Stimulated activated CD4-positive, alpha-beta T cell treated with anti-CD3 and anti-CD28 coated beads, Interleukin-1b, Interleukin-23, amount 100 ng/mL, for 24 hours (primary cell): ENCODE measurements at places on chromosomes 13 and 19.
A peak's percentile ranks its signal among the peaks of the same experiment; 100 is the strongest.

DNA sequence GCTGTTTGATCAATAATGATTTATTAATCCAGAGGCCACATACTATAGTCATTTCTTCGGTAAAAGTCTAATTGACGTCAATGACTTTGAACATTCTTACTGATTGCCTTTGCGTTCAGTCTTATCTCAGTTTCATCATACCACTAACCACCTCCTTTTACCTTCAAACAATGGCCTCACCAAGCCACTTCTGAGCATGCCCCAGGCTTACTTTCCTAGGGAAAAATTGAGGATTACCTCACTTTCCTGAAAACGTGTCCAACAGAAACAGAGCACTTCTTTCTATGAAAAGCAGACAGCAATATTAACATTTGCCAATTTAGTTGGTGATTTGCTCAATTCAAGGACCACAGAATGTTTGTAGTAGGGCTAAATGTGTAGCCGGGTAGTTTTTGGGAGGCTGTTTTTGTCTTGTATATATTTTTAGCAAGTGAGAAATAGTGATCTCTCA, 157.6 kb downstream of the KLF5 start:
- no peak for DNase-seq

- DNase-seq = no peak
Measured at GRCh38 chr13:20939662-20940061, 37.1 kb upstream of the XPO4 start.

DNA sequence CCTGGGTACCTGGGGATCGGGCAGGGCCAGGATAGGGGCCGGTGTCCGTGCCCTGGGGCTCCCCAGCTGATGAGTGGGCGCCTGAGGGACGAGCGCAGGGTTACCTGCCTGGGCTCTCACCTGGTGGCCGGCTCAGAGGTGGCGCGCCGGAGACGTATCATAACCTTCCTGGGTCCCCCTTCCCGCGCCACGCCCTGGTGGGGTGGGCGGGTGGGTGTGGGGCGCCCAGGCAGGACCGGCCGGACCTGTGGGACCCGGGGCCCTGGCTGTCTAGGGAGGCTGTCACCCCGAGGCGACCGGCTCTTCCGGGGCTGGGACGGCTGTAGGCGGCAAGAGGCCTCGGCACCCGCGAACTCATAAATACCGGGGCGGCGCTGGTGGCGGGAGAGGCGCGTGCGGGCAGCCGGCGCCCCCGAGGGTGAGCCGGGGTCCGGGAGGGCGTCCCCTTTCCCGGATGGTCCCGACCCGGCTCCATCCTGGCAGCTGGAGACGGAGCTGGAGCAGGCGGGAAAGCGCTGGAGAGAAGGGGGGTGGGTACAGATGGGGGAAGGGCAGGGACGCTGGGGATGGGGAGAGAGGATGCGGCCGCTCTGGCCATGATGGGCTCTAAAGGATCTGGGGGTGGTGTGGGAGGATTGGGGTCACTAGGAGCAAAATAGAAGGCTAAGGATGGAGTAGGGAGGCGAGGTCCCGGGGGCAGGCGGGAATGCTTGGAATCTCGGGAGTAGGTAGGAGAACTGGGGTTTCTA, at the start of gene ACP7:
Gene ACP7, plus strand, starts transcription at position 386 of the 749 bp plus-strand sequence. CDS start 902 bp downstream, outside the sequence.
- DNase-seq = no peak

DNA sequence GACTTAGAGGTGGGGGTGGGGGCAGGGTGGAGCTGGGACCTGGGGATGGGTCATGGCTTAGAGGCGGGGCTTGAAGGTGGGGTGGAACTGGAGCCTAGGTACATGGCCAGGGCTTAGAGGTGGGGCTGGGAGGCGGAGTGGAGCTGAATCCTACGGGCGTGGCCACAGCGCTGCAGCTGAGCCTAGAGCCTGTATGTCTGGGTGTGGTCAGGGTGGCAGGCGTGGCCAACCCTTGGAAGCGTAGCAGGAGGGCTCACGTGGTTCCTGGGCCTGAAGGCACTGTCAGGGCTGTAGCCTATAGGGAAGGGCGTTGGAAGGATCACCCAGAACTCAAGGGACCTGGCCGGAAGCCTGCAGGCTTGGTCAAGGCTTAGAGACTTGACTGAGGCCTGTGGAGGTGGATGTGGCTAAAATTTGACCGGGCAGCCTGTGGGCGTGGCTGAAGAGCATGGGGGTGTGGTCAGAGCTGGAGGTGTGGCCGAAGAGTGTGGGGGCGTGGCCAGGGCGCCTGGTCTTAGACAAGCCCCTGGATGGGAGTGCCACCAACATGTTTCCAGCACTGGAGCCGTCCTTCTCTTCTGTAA, 24.3 kb downstream of the COLGALT1 start:
- DNase-seq = no peak

- DNase-seq = no peak
Measured at GRCh38 chr13:102707467-102707866, 12.6 kb upstream of the METTL21C start.

GRCh38 chr13:34467450-34468083, 474.5 kb upstream of the NBEA start:
- no peak for DNase-seq

DNA sequence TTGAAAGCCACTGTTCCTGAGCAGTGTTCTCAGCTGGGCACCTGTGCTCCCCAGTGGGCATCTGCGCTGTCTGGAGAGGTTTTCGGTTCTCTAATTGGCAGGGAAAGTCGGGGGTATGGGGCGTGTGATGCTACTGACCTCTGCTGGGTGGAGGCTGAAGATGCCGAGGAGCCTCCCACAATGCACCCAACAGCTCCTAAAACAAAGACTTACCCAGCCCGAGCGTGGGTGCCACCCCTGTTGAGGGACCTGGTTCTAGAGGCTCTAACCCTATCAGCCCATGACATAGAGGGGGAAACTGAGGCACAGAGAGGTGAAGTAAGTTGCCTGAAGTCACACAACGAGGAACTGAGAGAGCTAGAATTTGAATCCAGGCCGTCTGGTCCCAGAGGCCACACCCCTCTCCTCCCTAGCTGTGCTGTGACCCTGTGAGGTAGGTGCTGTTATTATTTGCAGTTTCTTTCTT, 2.3 kb downstream of the SPACA4 start:
- no peak for DNase-seq

GRCh38 chr19:14515501-14516047, 2.6 kb downstream of the DNAJB1 start:
- no peak for DNase-seq

DNA sequence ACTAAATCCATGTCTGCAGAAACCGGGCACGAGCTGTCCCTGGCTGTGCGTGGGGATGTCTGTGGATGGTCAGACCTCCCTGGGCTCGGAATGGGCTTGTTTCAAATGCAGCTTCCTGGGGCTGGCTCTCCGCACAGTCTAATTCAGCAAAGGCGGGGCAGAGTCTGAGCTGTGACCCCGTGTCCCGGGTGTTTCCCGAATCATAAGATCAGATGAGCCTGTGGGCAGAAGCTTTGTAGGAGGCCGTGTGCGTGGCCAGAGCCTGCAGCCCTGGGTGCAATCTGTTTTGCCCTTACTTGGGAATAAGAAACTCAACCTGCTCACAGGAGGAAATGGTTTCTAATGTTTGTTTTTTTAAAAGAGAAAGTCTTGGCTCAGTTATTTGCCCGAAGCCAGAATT, 13.9 kb upstream of the GNA11 start:
- no peak for DNase-seq

DNA sequence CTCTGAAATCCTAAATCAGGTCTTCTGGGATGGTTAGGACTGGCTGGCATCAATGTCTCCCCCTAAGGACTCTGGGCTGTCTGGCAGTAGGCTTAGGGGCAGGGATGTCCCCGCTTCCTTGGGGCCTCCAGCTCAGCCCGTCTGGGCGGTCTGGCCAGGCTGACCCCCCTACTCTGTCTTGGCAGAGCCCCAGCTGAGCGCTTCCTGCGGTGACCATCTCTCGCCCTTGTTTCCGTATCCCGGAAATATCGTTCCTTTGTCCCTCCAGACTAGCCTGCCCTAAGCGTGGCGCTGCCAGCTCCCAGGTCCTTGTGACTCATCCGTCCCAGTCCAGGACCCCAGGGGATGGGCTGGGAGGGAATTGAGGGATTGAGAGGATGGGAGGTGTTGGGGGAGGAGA, 11.3 kb downstream of the GTPBP3 start:
- no peak for DNase-seq

GRCh38 chr19:20167020-20167644, at the start of gene ZNF486:
TSS of gene ZNF486 (plus strand) at chr19:20167214. CDS start at chr19:20167331, 117 bp downstream.
- peak; percentile 86 for DNase-seq

DNA sequence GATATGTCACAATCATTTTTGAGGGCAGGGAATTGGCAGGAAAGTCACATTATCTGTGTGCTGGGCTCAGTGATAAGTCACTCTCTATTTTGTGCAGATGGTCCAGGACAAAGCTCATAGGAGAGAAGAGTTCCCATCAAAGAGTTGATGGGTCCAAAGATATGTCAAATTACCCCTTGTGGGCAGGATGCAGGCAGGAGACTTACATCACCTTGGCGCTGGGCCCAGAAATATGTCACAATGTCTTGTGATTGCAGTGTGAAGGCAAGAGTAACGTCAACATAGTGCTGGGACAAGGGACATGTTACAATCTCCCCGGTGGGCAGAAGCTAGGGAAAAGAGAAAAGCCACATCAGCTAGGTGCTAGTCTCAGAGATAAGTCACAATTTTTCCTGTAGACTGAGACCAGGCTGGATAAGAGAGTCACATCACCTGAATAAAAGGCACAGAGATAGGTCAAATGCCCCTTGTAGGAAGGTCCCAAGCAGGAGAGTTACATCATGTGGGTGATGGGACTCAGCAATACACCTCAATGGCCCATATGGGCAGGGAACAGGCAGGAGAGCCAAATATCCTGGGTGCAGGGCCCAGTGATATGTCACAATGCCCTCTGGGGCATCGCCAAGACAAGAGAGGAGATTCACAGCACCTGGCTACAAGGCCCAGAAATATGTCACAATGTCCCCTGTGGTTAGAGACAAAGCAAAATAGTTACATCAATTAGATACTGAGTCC, 47.9 kb downstream of the ZNF99 start:
- no peak for DNase-seq

- DNase-seq = no peak
Measured at GRCh38 chr13:51768378-51768921, 35.5 kb downstream of the DHRS12 start.

DNA sequence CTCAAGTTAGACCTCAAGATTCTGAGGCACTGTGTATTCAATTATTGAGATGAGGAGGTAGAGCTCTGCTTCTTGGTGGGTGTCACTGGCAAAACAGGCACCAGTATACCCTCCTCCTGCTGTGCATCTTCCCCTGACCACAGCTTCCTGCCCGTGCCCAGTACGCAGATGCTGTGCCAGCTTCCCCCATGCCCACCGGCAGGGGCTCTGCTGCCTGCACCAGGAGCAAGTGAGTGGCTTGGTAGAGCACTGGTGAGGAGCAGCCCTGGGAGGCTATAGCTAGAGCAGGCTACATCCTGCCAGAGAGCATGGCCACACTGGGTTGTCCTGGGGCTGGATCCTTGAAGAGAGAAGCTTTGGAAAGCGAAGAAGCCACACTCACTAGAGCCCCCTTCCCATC, 21.0 kb upstream of the RNF17 start:
- no peak for DNase-seq

DNA sequence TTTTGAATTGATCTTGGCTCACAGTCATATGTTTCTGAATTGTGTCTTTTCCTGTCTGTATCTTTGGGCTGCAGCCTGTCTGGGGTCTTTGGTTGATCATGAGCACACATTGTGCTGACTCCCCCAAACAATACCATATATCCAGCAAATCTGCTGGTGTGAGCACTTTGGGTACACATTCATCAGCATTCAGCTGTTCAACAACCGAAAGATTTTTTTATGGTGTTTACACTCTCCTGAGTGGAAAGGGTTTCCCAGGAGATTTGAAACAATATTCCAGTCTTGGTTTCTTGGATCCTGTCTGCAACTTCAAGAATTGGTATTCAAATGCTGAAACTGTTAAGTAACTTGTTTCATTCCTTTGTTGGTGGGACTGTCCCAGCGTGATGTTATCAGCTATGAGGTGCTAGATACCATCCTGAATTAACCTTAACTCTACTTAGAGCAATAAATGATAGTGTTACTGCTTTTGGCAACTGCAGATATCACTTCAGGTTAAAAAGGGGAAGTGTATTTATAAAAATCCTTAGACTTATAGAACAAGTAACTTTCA, 78.4 kb upstream of the DIAPH3 start:
- no peak for DNase-seq

DNA sequence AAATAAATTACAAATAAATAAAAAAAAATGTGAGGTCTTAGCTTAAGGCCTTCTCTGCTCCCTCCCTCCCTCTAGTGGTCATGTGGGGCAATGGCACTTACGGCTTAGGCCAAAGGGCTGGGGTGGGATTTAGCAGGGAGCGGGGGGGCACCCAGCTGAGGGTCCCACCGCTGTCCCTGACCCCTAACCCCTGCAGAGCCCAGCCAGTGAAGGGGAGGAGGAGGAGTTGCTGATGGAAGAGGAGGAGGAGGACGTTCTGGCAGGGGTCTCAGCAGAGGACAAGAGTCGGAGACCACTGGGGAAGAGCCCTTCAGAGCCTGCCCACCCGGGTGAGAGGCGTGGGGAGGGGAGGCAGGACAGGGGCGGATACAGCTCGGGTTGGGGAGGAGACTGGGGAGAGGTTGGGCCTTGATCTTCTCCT, 9.3 kb downstream of the MPND start:
- peak; percentile 39 for DNase-seq

- no peak for DNase-seq
Measured at GRCh38 chr13:50319635-50320255, 304.5 kb downstream of the KCNRG start.

DNA sequence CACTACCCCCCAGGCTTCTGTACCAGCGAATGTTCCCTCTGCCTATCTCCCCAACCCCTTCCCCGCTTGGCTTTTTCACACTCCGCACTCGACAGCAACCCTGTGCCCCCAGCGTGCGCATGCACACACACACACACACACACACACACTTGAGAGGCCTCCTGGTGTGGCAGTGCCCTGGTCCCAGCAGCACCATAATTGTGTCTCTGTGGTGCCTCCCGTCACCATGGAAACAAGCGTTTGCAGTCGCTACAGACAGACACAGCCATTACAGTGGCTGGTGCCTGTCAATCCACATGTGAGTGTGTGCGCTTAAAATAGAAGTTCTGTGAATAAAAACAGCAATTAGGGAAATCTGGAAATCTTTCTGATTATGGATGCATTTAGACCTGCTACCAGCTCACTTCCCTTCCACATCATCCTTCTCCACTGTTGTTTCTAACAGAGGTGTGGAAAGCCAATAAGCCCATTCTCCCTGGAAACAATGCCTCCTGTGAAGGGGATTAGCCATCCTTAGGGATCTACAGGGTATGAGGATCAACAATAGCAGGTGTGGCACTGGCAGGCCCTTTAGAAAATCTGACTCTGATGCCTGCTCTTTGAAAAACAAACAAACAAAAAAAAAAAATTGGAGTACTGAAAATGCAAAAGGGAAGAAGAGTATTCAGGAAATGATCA, 146.3 kb downstream of the DCLK1 start:
- no peak for DNase-seq

DNA sequence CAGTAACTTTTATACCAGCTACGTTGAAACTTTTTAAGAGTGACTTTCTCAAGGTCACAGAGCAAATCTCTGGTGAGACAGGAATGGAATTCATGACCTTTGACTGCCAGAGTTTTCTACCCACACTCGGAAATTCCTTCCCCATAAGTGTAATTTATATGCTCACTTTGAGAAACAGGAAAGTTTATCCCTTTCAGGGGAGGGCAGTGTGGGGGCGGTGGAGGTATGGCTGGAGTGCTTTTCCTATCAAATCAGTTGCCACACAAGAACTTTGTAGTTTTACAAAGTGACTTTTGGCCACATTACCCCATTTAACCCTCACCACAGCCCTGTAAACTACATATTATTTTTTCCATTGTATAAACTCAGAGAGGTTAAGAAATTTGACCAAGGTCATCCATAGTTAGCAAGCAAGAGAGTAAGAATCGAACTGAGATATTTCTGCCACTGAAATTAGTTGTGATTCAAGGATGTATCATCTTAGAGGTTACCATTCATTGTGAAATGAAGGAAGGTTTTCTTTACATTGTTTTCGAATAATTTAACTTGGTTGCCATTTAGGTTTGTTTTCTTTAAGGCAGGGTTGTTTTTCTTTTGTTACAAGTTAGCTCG, 5.9 kb downstream of the KLF12 start:
- no peak for DNase-seq
